ENCODE measurements at places on chromosomes 4 and X. TPM values are rescaled to one million over a fixed set of nuclear protein-coding genes. Genes with fewer than 3 reads are reported as not detected.

- H3K36me3 ChIP-seq, result no peaks in the 10 kb centered on the region
- H3K4me3 ChIP-seq, result no peak overlapping the region
- no peak for DNase-seq
- peaks cover 13% of the 10 kb centered on the region for H3K4me1 ChIP-seq
Measured at GRCh38 chr4:173254646-173255045, 79.5 kb downstream of the HMGB2 start.

DNA sequence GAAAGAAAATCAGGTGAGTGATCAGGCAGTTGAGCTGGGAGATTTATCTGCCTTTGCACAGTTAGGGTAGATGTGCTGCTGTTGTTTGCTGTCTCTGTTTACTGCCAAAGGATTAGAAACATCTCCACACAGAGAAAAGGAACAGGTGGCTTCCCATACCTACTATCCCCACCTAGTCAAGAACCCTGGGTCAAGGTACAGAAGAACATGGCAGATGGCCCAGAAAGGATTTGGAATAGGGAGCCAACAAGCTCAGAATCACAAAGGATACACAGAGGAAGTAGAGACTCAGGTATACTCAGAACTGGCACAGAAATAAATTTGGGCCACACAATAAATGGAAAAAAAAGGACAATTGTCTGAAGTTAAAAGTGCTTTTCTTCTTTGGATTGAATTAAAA is 64.3 kb downstream of the TIGD2 start:
- no peak overlapping the region for H3K27ac ChIP-seq
- no peaks in the 10 kb centered on the region for H3K36me3 ChIP-seq
- H3K4me1 ChIP-seq, result no peaks in the 10 kb centered on the region
- H3K4me3 ChIP-seq, result no peak overlapping the region
- DNase-seq, result no peak

- H3K36me3 ChIP-seq, result no peaks in the 10 kb centered on the region
- no peak overlapping the region for H3K27ac ChIP-seq
- DNase-seq, result no peak
- no peaks in the 10 kb centered on the region for H3K4me1 ChIP-seq
Measured at GRCh38 chr4:10656988-10657387, 27.6 kb downstream of the CLNK start.

- H3K4me3 ChIP-seq, result no peak overlapping the region
- DNase-seq, result no peak
- H3K4me1 ChIP-seq, result no peaks in the 10 kb centered on the region
- H3K27me3 ChIP-seq, result no peaks in the 10 kb centered on the region
Measured at GRCh38 chrX:47467106-47467505, 15.9 kb downstream of the ZNF41 start.

GRCh38 chr4:137212601-137213000 is 319.7 kb downstream of the PCDH18 start:
- H3K27ac ChIP-seq, result no peak overlapping the region
- no peaks in the 10 kb centered on the region for H3K4me1 ChIP-seq
- H3K4me3 ChIP-seq, result no peak overlapping the region
- DNase-seq, result no peak
- no peaks in the 10 kb centered on the region for H3K36me3 ChIP-seq

DNA sequence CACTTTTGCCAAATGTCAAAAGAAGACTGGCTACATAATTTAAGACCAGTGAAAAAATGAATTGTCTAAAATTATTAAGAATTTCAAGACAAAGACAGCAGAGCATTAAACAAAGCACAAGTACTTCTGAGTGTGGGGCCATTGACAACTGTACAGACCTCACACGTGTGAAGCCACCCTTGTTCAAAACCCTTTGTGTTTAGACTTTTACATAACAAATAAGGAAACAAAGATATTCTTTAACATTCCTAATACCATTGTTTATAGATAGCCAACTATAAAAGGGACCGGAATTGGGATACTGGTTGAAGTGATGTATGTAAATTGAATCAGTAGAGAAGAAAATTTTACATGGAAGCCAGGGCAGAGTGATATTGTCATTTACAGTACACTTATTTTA is 624.2 kb downstream of the PCDH18 start:
- H3K27me3 ChIP-seq, result no peaks in the 10 kb centered on the region
- H3K27ac ChIP-seq, result no peak overlapping the region
- no peaks in the 10 kb centered on the region for H3K36me3 ChIP-seq
- no peak for DNase-seq
- H3K4me1 ChIP-seq, result no peaks in the 10 kb centered on the region
- H3K4me3 ChIP-seq, result no peak overlapping the region

GRCh38 chrX:134431894-134432293 is 28.1 kb upstream of the HPRT1 start:
- H3K36me3 ChIP-seq, result no peaks in the 10 kb centered on the region
- H3K27ac ChIP-seq, result no peak overlapping the region
- DNase-seq, result no peak
- no peak overlapping the region for H3K4me3 ChIP-seq

DNA sequence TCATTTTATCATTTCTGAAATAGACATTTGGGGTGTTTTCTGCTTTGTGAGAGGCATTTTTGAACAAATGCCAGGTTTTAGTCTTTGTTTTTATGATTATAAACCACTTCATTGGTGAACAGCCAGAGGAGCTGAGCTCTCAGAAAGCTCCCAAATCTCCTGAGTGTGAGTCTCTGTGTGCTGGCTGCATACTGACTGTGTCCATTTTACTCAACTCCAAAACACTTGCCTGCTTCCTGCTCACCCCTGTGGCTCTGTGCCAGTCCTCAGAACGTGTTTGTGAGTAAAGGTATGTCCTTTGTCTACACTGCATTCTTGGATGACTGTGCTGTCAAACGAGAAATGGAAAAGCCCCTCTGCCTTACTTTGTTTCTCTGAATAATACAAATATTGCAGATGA is 5.4 kb upstream of the LRAT start:
- H3K4me3 ChIP-seq, result no peak overlapping the region
- no peak overlapping the region for H3K27ac ChIP-seq
- H3K36me3 ChIP-seq, result no peaks in the 10 kb centered on the region
- H3K27me3 ChIP-seq, result peaks cover 28% of the 10 kb centered on the region

DNA sequence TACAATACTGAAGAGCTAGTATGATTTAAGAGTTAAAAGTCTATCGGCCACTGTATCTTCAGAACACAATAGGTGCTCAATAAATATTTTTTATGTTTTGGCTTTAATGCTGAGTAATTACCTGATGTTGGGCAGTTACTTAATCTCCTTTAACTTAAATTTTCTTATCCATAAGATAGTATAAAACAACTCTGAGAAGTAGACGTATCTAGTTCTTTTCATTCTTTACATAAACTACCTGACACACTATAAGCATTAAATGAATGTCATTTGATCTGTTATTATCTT is 22.9 kb downstream of the ELF2 start:
- H3K4me1 ChIP-seq, result no peaks in the 10 kb centered on the region
- no peak for DNase-seq
- no peak overlapping the region for H3K27ac ChIP-seq
- no peaks in the 10 kb centered on the region for H3K36me3 ChIP-seq
- no peaks in the 10 kb centered on the region for H3K27me3 ChIP-seq
- H3K4me3 ChIP-seq, result no peak overlapping the region

- no peak overlapping the region for H3K4me3 ChIP-seq
- no peaks in the 10 kb centered on the region for H3K36me3 ChIP-seq
- H3K27me3 ChIP-seq, result peaks cover 66% of the 10 kb centered on the region
- DNase-seq, result no peak
- peaks cover 29% of the 10 kb centered on the region for H3K4me1 ChIP-seq
Measured at GRCh38 chr4:42401171-42401570, 3.9 kb downstream of the SHISA3 start.

DNA sequence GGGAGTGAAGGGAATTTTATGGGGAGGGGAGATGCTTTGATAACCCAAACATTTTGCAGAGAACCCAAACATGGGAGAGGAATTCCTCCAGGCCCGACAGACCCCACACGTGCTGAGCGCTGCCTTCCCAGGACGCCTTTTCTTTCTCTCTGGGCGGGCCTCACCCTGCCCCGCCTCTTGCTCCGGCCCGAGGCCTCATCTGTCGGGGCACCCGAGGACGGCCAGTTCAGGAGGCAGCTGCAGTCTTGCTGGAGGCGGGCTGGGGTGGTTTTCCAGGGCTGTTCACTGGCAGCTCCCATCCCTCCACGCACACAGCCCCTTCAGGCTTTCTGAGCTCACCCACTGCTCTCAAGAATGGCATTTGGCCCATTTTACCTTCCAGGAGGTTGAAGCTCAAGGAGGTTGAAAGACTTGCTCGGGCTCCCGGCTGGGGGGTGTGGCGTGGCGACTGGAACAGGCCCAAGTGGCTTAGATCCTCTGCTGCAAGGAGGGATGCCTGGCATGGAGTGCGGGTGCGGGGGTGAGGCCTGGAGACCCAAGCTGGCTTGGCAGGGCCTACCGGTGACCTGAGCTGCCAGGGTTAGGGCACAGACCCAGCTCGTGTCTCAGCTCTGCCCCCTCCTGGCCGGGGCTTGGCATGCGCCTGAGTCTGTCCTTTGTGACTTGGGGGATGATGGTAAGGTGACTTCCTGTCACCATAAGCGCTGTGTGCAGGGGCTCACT is 99.2 kb downstream of the PSAPL1 start:
- peak; percentile 59 for DNase-seq
- no peak overlapping the region for H3K27ac ChIP-seq
- peaks cover 6% of the 10 kb centered on the region for H3K4me1 ChIP-seq
- no peaks in the 10 kb centered on the region for H3K36me3 ChIP-seq
- no peaks in the 10 kb centered on the region for H3K27me3 ChIP-seq

DNA sequence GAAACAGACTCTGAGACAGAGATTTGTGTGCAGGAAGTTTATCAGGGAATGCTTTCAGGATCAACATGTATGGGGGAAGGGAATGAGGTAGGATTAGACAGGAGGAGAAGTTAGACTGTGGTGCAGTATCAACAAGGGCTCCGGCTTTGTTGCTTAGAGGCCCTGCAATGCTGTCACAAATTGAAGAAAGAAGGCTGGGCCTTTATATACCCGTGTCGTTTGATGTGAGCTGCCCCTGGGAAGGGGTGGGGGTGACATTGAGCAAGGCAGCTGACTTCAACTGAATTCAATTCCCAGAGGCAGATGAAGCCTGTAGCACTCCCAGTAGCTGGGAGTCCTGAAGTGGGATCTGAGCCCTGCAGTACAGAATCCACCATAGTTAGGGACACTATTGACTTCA is 29.5 kb upstream of the USP9X start:
- H3K27ac ChIP-seq, result no peak overlapping the region
- H3K27me3 ChIP-seq, result no peaks in the 10 kb centered on the region
- no peaks in the 10 kb centered on the region for H3K36me3 ChIP-seq
- DNase-seq, result no peak

DNA sequence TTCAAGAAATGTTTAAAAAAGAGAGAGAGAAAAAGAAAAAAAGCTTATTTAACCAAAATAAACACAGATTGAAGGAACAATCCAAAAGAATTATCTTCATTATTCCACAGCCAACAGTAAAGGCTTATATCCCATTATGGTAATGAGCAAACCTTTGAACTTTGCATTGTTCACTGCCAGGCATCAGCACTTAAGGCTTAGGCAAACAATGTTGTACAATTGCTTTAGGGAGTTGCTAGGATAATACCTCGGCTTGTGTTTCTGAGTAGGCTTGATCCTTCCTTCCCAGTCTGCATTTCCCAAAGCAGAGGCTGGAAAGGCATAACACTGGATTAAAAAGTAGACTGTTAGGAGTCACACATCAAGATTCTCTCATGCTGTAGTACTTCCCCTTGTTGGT is 352.7 kb upstream of the IGFBP7 start:
- H3K27ac ChIP-seq, result peak overlapping the region; percentile 56
- no peaks in the 10 kb centered on the region for H3K4me1 ChIP-seq
- no peaks in the 10 kb centered on the region for H3K36me3 ChIP-seq
- DNase-seq, result peak; percentile 8
- H3K27me3 ChIP-seq, result no peaks in the 10 kb centered on the region

- H3K4me3 ChIP-seq, result peak overlapping the region; percentile 78
- H3K4me1 ChIP-seq, result peaks cover 29% of the 10 kb centered on the region
- DNase-seq, result no peak
- H3K36me3 ChIP-seq, result no peaks in the 10 kb centered on the region
Measured at GRCh38 chr4:102501447-102501696, 213 bp downstream of the NFKB1 start.

- no peaks in the 10 kb centered on the region for H3K4me1 ChIP-seq
- DNase-seq, result no peak
- H3K4me3 ChIP-seq, result no peak overlapping the region
- no peak overlapping the region for H3K27ac ChIP-seq
- no peaks in the 10 kb centered on the region for H3K27me3 ChIP-seq
- no peaks in the 10 kb centered on the region for H3K36me3 ChIP-seq
Measured at GRCh38 chr4:74218201-74218600, 60.3 kb downstream of the MTHFD2L start.

DNA sequence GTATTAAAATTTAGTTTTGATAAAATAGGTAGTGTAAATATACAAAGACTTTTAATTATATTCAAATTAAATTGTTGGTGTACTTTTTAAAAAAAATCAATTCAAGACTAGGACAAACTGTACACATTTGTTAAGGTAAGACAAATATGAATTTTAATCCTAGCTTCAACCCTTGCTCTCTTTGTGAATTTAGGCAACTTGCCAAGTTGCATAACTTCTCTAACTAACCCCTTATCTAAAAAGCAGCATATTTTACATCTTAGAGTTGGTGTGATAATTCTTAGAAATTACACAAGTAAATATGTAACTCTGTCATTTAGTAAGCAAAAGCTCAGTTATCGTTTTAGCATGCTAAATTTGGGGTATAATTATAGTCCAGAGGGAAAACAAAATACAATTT is 78.1 kb upstream of the FSTL5 start:
- no peak overlapping the region for H3K27ac ChIP-seq
- no peaks in the 10 kb centered on the region for H3K4me1 ChIP-seq
- H3K27me3 ChIP-seq, result no peaks in the 10 kb centered on the region
- H3K36me3 ChIP-seq, result no peaks in the 10 kb centered on the region
- DNase-seq, result no peak
- no peak overlapping the region for H3K4me3 ChIP-seq

DNA sequence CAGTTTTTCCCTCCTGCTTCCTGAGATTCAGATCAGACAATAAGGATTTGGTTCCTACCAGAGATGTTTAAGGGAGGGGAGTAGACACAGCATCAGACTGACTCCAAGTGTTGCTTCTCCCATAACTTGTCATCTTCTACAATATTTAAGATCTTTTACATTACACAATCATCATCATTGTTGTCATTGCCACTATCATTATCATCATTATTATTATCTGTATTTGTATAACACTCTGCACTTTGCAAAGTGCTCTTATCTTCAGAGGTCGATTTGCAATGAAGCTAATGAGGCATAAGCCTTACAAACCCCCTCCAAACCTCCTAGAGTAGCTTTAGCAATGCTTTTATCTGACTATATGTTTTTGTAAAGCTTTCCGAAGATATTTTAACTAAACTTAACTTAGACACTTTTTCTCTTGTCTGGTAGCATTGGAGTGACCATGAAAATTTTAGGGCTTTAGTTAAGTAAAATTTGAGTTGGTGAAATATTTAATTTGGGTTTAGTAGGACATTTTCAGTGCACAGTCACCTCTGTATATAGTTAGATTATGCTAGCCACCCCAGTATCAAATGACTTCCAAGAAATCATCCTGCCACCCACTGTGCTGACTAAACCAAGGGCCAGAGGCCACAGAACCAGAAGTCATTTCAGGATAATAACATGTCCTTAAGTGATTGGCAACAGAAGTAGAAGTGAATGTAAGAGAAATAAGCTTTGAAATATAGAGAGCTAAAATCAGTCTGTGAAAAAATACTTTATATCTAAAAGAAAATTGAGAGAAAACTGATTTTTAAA is 124.2 kb upstream of the NRK start:
- no peaks in the 10 kb centered on the region for H3K27me3 ChIP-seq
- H3K4me3 ChIP-seq, result no peak overlapping the region
- no peak overlapping the region for H3K27ac ChIP-seq
- H3K36me3 ChIP-seq, result no peaks in the 10 kb centered on the region
- no peak for DNase-seq
- no peaks in the 10 kb centered on the region for H3K4me1 ChIP-seq

Gene SPANXN4
- total RNA-seq, result not detected

Gene GLRA3
- total RNA-seq, result not detected

Gene NDP
- total RNA-seq, result not detected

Gene PTCHD1
- 0.40 TPM for total RNA-seq

Gene SERTM2
- 0.64 TPM for total RNA-seq

All from transverse colon (tissue), 4 donors.